ENCODE measurements at places on chromosomes 6 and 20. TPM values are rescaled to one million over a fixed set of nuclear protein-coding genes. Genes with fewer than 3 reads are reported as not detected.

TFAP2D gene
- polyA plus RNA-seq = not detected

DNA sequence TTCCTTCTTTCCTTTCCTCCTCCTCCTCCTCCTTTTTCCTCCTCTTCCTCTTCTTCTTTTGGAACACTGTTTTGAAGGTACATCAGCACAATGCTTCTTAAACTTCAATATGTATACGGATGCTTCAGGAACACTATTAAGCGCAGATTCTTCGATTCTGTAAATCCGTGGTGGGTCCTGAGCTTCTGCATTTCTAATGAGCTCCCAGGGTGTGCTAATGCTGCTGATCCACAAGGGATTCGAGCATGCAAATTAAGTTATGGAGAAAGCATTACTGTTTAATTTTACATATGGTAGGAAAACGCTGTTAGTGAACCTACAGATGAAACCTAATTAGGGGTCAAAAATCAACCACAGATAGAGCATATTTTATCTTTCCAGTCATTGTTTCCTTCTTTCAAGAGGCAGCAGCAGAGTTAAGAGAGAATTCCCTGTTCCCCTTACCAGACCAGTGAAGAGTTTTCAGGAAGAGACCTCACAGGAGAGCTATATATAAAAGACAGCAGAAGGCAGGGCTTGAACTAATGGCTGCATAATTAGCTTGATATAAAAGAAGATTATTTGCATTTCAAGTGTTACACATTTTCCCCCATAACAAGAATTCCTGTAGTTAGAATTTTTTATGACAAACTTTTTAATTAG is 47.2 kb downstream of the KIF13A start:
- H3K36me3 ChIP-seq = no peaks in the 10 kb centered on the region
- peaks cover 9% of the 10 kb centered on the region for H3K27me3 ChIP-seq
- H3K4me1 ChIP-seq = peaks cover 4% of the 10 kb centered on the region

FHL5 gene
- not detected for polyA plus RNA-seq

GPX5 gene
- not detected for polyA plus RNA-seq

DNA sequence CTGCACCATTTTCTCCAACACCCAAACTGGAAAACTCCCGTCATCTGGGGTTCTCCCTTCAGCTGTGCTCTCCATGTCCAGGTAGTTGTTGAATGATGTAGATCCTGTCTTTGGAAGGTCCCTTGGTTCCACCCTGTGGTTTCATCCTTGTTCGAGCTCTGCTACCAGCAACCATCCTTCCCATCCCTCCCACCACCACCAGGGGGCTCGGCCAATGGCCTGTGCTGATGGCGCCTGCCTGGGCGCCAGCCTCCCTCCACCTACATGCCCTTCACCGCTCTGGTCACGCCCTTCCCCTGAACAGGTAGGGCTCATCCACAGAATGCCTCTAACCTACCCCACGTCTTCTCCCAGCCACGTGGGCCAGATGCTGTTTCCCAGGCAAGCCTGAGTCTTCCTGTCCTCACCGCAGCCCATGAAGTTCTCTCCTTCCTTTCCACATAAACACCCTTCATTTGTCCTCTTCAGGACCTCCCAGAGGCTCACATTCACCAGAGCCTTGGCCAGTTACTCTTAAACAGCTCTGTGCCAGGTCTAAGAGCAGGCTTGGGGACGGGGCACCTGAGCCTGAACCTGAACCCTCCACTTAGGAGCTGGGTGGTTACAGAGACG is 75.1 kb upstream of the DUSP22 start:
- H3K27me3 ChIP-seq = no peaks in the 10 kb centered on the region
- H3K4me1 ChIP-seq = peaks cover 19% of the 10 kb centered on the region
- no peak for DNase-seq
- H3K27ac ChIP-seq = no peak overlapping the region
- no peaks in the 10 kb centered on the region for H3K36me3 ChIP-seq
- H3K4me3 ChIP-seq = no peak overlapping the region

REM1 gene
- polyA plus RNA-seq = not detected

DNA sequence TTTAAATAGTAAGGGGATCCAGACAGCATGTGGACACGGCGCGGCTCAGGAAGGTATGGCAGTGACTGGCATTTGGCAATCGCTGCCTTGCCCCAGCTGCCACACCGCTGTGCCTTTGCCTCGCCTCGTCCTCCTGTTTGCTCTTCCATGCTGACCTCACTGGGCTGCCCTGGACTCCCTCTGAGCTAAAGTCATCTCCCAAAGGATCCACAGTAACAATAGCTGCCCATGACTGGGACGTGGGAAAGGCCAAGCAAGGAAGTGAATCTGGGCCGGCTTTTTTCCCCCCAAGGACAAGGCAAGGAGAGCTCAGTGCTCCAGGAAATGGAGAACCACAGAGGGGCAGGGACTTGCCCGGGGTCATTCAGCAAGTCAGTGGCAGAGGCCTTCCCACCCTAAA is 48.1 kb downstream of the JPH2 start:
- H3K4me1 ChIP-seq = no peaks in the 10 kb centered on the region
- H3K4me3 ChIP-seq = no peak overlapping the region
- no peaks in the 10 kb centered on the region for H3K36me3 ChIP-seq
- no peak for DNase-seq
- H3K27ac ChIP-seq = peak overlapping the region; percentile 1
- peaks cover 26% of the 10 kb centered on the region for H3K27me3 ChIP-seq

- H3K4me1 ChIP-seq = peaks cover 21% of the 10 kb centered on the region
- H3K27me3 ChIP-seq = no peaks in the 10 kb centered on the region
- no peak overlapping the region for H3K27ac ChIP-seq
- no peak overlapping the region for H3K4me3 ChIP-seq
- no peak for DNase-seq
Observed at GRCh38 chr6:134373993-134374392, 56.1 kb upstream of the SGK1 start.

DNA sequence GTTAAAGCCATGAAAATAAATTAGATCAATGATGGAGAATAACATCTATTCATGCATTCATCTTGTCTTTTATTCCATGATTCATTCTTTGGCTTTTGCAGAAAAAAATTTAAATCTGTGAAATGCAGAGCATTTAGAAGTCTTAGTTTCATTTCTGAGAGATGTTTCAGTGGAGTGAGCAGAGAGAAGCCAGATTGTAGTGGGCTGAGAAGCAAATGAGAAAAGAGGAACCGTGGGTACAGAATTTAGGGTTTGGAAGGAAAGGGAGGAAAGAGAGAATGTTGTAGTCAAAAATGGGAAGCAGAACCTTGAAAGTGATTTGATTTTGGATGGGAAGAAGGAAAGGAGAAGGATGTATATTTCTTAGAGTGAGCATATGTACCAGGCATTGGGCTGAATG is 260.3 kb upstream of the MAN1A1 start:
- H3K27me3 ChIP-seq = no peaks in the 10 kb centered on the region
- no peak overlapping the region for H3K27ac ChIP-seq
- no peak for DNase-seq
- no peaks in the 10 kb centered on the region for H3K36me3 ChIP-seq
- H3K4me1 ChIP-seq = no peaks in the 10 kb centered on the region

DNA sequence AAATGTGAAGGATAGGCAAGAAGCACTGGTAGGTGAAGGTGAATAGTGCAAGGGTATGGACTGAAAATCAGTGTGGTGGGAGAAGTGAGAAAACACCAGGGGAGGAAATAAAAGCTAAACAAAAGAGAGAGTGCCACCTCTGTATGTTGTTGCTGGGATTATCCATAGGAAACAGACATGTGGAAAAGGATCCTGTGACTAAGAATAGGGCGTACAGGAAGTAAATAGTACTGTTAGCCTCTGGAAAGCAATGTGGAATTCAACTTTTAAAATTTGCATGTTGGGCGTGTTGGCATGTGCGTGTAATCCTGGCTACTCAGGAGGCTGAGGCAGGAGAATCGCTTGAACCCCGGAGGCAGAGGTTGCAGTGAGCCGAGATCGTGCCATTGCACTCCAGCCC is 661.7 kb downstream of the KIF16B start:
- DNase-seq = no peak
- no peaks in the 10 kb centered on the region for H3K27me3 ChIP-seq
- H3K36me3 ChIP-seq = no peaks in the 10 kb centered on the region
- no peak overlapping the region for H3K27ac ChIP-seq

COL19A1 gene
- polyA plus RNA-seq = 0.05 TPM

DNA sequence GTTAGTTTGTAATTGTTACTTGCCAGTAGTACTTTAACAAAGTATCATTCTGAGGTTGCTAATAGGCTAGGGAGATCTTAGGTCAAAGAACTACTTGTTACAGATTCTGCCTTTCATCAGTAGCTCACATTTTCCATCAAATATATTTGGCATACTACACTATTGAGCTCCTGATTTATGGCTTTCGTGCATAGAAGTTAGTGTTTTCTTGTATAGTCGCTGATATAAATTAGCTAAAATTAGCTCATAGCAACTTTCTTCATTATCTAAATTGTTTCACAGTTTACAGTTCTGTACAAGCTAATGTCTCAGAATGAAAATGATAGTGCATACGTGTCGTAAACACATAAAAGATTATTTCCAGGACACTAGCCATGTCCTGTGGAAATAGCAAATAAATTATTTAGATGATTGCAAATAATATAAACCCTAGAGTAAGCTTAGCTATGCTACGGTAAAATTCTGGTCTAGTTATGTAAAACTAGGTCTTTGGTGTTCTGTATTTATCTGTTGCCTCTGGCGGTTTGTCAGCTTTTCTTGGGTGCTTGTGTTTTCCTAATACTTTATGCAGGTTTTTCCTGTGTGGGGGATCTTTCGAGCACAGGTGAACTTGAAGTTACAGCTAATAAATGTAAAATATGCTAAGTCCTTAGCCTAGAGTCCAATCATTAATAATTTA is 15.1 kb downstream of the PDE7B start:
- H3K27me3 ChIP-seq = no peaks in the 10 kb centered on the region
- H3K27ac ChIP-seq = no peak overlapping the region
- peaks cover 3% of the 10 kb centered on the region for H3K36me3 ChIP-seq
- peaks cover 7% of the 10 kb centered on the region for H3K4me1 ChIP-seq

MRPL2 gene
- polyA plus RNA-seq = 59.5 TPM

TRIM31 gene
- polyA plus RNA-seq = 0.07 TPM

GRCh38 chr6:42212442-42212841 is 5.2 kb downstream of the MRPS10 start:
- H3K27ac ChIP-seq = no peak overlapping the region
- H3K4me1 ChIP-seq = peaks cover 26% of the 10 kb centered on the region
- DNase-seq = no peak
- H3K4me3 ChIP-seq = no peak overlapping the region
- no peaks in the 10 kb centered on the region for H3K27me3 ChIP-seq

GRCh38 chr20:4932061-4932460 is 69.2 kb downstream of the SLC23A2 start:
- H3K27ac ChIP-seq = no peak overlapping the region
- H3K4me3 ChIP-seq = no peak overlapping the region
- H3K4me1 ChIP-seq = peaks cover 6% of the 10 kb centered on the region
- no peak for DNase-seq
- H3K36me3 ChIP-seq = peaks cover 19% of the 10 kb centered on the region

- H3K4me3 ChIP-seq = no peak overlapping the region
- H3K36me3 ChIP-seq = no peaks in the 10 kb centered on the region
- no peak overlapping the region for H3K27ac ChIP-seq
Observed at GRCh38 chr6:131082335-131082734, 19.3 kb upstream of the EPB41L2 start.

GRCh38 chr6:168293636-168294530 is 25.7 kb downstream of the DACT2 start:
- H3K4me1 ChIP-seq = no peaks in the 10 kb centered on the region
- DNase-seq = no peak
- no peak overlapping the region for H3K4me3 ChIP-seq
- no peaks in the 10 kb centered on the region for H3K36me3 ChIP-seq

DNA sequence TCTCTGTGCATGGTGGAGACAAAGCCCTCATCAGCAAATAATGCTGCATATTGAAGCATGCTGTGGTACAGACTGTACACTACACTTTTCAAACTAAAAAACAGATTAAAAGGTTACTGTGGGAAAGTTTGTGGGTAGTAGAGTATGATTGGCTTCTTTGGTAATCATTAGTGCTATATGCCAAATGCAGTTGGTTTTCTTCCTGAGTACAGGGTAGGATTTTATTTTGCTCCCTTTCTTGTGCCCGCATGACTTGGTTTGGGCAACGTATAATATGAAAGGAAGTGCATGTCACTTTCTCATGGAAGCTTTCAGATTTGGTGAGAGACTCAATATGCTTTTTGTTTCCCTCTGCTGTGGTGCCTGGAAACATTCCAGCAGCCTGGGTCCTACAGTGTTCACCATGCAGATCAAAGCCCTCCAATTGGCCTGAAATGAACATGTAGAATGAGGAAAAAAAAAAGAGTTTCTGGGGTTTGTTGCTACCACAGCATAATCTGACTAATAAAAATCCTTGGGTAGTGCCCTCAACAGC is 270.7 kb upstream of the ADGRB3 start:
- DNase-seq = no peak
- no peaks in the 10 kb centered on the region for H3K4me1 ChIP-seq
- H3K4me3 ChIP-seq = no peak overlapping the region
- no peak overlapping the region for H3K27ac ChIP-seq

DNA sequence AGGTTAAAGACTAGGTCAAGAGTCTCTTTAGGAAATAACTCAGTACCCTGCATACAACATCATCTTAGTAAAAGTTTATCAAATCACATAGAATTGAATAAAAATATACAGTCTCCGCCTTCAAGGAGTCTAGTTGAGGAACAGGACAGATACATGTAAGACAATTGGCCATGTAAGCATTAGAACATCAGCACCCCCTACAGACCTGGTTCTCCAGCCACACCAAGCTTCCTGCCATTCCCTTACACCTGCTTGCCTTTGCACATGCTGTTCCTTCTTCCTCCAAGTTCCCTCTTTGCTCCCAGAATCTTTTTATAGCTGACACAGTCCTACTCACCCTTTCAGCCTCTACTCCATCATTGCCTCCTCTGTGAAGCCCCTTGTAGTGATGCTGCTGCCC is 187.8 kb upstream of the LRFN2 start:
- H3K27ac ChIP-seq = no peak overlapping the region
- H3K4me1 ChIP-seq = no peaks in the 10 kb centered on the region
- no peak overlapping the region for H3K4me3 ChIP-seq
- no peak for DNase-seq
- H3K27me3 ChIP-seq = no peaks in the 10 kb centered on the region
- H3K36me3 ChIP-seq = no peaks in the 10 kb centered on the region

GRCh38 chr6:21596145-21596948 is 2.8 kb downstream of the SOX4 start:
- H3K36me3 ChIP-seq = no peaks in the 10 kb centered on the region
- peaks cover 16% of the 10 kb centered on the region for H3K27me3 ChIP-seq
- peak overlapping the region; percentile 85 for H3K27ac ChIP-seq
- H3K4me3 ChIP-seq = peak overlapping the region; percentile 83
